ENCODE measurements at places on chromosomes 4 and X.

GRCh38 chr4:47337893-47338292 is 125.6 kb downstream of the COMMD8 start:
- no peak for DNase-seq

- DNase-seq: peak; percentile 12
These were observed 2.9 kb downstream of the OTUD4 start for GRCh38 chr4:145177511-145177905.

- no peak for DNase-seq
These were observed 127.2 kb downstream of the FNIP2 start for GRCh38 chr4:158895797-158896576.

DNA sequence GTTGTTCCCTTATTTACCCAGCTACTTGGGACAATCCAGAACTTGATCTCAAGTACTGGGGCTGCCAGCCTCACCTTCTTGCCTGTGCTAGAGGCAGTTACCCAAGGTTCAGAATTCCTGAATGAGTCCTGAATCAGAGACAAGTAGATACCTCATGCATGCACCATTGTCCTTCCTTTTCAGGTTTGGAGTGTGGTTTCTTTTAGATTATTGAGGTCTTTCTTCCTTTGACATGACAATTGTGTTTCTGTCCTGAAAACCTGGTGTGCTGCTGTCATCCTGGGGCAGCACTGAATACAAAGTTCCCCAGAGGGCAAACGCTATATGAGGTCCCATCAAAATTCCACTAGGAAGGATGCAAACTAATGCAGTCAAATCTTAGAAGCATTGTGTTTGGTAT is 3.5 kb downstream of the CXCL2 start:
- no peak for DNase-seq

GRCh38 chr4:133347409-133347808 is 198.3 kb downstream of the PCDH10 start:
- no peak for DNase-seq

DNA sequence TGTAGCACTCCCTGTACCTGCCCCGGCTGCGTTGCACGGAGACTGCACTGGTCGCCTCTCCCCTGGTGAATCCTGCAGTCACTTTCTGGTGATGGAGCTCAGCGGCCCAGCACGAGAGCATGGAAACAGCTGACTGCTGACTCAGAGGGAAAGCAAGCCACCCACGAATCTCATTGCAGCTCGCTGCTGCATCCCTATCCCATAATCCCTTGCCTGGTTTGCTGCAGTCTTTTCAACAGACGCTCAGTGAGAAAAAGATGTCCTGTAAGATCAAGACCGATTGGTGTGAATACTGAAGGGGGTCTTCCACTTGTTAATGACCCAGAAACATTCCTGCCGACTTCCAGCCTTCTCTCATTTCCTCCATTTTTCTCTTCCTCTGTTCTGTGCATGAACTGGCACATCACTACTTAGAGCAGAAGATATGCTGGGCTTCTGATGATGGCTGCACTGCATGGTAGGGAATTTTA is 52.9 kb downstream of the TRIM2 start:
- DNase-seq: peak; percentile 82

GRCh38 chr4:142671516-142671915 is 174.6 kb downstream of the INPP4B start:
- no peak for DNase-seq

DNA sequence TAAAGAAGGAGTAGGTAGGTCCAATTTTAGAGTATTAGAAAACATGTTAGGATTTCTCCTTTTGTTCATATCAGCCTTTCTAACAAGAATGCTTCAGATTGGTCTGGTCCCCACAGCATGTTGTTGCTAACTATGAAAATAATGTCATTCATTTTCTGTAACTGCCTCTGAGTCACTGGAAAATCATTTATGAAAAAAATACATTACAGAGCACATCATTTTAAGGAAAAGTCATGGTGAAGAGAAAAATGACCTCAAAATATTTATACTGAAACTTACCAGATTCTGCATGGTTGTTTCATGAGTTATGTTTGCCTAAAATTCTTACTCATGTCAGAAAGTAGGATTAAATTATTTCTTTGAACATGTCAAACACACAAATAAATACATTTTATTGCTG is 35.2 kb downstream of the DTHD1 start:
- DNase-seq: peak; percentile 68

GRCh38 chrX:7086384-7086783 is 61.1 kb upstream of the STS start:
- no peak for DNase-seq

DNA sequence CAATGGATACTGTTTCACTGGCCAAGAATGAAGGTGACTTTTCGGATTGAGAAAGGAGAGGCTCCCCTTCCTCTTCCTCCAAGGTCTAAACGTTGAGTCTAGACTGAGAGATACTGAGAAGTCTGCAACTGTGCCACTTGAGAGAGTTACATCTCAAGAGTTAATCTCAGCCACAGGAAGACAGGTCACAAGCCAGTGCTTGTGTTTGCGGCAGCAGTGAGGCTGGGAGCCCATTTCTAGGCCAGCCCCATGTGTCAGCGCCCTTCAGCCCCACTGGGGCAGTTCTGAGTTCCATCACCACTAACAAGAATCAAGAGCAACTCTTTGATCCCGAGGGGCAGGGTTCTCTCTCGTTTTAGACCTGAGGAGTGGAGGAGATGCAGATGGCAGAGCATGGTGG is 7.3 kb upstream of the SEC24D start:
- DNase-seq: no peak

- no peak for DNase-seq
These were observed 4.7 kb downstream of the LAMP2 start for GRCh38 chrX:120464411-120464810.

- DNase-seq: peak; percentile 99
These were observed 5.0 kb downstream of the LNX1 start for GRCh38 chr4:53586121-53586816.

DNA sequence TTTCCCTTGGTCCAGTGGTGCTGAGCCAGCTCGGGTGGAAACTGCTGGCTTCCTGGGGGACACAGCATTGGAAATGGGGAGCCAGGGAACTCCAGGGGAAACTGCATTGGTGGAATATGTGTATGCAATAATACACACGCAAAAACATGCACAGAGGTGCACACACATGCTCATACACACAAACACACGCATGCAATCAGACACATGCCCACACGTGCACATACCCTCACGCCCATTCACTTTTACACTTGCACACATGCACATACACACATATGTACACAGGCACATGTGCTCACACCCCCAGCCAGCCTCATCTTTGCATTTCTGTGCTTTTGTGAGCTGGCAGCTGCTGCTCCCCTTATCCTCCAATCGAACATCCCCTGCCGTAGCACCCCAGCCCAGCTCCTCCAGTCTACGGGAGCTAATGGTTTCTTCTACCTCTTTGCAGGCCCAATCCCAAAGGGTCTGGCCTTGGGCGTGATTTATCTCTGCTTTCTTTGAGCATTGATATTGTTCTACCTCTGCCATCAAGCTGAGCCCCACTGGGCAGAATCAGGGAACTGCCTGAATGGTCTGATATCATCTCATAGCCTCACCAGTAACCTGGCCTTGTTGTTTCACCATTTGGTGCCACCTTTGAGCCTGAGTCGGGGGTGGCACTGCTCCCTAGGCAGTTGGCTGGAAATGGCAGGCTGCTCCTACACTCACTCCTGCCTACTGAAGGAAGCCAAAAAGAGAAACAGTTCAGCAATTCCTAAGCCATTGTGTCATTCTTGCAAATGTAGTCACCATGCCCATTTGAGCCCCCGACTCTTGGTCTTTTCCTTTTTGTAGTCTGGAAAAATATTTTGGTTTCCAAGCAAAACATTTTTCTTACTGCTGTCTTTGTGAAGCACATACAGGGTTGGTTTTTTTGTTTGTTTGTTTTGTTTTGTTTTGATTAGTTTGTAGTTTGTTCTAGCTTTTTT is 104.4 kb upstream of the MAMLD1 start:
- peak; percentile 61 for DNase-seq

GRCh38 chr4:88549815-88550214 is 26.2 kb upstream of the PYURF start:
- no peak for DNase-seq

- no peak for DNase-seq
These were observed 98.4 kb upstream of the MAGEE2 start for GRCh38 chrX:75883446-75883845.

DNA sequence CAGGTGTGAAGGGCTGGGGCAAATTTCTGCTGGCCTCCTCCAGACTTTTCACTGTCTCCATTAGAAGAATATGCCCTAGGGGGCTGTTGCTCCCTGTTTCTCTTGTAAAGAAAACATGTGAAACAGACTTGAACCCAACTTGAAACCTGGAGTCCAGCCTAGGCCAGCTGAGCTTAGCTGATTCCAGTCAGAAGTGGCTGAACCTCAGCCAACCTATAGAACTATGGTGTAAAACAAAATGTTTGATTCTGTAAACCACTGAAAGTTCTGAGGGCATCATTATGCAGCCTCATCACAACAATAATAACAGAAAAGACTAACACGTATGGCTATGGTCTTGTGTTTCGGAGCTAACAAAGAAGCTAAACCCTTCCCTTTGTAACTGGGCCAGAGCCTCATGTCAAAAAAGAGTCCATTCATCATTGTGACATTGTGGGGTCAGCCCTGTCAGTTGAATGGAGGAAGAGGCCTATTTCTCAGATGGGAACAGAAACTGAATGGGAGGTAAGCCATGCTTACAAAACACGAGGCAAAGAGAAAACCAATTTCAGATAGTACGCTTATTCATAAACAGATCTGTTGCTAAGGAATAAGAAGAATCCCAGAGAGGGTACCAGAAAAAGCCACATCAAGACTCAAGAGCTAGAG is 34.1 kb downstream of the SETD7 start:
- no peak for DNase-seq

DNA sequence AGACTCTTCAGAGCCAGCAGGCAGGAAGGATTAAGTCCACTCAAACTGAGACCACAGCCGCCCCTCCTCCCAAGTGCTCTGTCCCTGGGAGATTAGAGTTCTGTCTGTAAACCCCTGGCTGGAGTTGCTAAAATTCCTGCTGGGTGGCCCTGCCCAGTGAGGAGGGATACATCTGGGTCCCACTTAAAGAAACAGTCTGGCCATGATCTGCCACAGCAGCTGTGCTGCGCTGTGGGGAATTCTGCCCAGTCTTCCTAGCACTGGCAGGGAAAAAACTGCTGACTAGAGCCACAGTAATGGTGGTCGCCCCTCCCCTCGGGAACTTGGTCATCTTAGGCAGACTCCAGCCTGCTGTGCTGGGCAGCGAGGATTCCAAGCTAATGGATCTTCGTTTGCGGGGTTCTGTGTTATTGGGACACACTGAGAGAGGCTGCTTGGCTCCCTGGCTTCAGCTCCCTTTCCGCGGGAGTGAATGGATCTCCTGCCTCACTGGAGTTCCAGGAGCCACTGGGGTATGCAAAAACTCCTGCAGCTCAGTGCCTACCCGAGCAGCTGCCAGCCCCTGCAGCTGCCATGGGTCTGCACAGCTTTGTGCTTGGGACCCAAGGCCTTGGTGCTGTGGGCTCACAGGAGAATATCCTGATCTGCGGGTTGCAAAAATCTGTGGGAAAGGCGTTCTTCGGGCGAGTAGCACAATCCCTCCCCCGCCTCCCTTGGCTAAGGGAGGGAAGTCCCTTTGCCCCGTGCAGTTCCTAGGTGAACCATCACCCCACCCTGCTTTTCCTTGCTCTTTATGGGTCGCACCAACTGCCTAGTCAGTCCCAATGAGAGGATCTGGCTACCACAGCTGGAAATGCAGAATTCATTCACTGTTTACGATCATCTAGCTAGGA is 15.7 kb downstream of the ZXDB start:
- no peak for DNase-seq

DNA sequence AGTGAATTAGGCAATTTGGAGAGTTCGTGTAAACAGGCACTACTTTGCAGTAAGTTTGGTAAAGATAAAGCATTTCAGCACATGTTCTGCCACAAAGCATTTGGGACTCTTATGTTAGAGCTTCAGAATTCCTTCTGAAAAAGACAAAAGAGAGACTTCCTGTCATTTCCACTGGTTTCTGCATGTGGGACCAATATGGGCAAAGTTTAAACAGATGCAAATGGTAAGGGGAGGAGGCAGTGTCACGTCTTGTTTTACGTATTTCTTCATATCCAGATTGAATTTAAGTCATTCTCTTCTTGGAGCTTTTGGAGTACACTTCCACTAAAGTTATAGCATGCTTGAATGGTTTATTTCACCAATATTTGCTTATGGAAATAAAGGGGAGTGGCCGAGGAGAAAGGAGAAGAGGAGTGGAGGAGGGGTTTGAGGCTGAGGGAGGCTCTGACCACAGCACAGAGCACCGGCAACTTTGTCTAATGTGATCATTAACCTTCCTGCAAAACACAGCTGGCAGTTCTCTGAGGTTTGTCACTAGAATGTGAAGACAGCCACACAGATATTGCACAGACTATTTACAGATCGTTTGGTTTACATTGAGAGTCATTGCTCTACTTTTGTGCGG is at the start of gene APELA:
Gene APELA (plus strand): TSS at position 479 of the 625 bp plus-strand sequence. CDS start 154 bp downstream, outside the sequence.
- DNase-seq: no peak

DNA sequence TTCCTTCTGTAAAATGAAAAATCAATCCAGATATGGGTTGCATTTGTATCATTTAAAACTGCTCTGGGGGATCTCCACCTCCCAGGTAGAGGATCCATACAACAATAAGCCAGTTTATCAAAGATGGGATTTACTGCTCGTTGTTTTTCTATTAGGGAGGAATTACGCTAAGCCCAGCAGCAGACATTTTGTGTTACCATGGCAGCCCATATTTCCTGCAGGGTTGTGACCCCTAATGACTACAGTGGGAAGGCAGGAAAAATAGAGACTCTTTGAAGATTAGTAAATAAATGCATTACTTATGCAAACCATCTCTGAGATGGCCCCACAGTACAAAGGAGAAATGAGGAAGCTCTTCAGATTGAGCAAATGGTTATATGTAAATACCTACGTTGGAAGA is 253.4 kb upstream of the GPR101 start:
- DNase-seq: no peak

GRCh38 chr4:81804849-81805248 is 333.1 kb upstream of the RASGEF1B start:
- no peak for DNase-seq

DNA sequence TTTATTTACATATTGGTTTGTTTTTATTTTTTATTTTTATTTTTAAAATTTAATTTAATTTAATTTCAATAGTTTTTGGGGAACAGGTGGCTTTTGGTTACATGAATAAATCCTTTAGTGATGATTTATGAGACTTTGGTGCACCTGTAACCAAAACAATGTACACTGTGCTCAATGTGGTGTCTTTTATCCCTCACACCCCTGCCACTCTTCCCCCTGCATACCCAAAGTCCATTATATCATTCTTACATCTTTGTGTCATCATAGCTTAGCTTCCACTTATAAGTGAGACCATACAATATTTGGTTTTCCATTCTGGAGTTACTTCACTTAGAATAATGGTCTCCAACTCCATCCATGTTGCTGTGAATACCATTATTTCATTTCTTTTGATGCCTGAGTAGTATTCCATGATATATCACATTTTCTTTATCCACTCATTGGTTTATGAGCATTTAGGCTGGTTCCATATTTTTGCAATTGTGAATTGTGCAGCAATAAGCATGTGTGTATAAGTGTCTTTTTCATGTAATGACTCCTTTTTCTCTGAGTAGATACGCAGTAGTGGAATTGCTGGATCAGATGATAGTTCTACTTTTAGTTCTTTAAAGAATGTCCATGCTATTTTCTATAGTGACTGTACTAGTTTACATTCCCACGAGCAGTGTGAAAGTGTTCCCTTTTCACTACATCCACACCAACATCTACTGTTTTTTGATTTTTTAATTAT is 157.1 kb downstream of the CPXCR1 start:
- no peak for DNase-seq

GRCh38 chr4:66372706-66373105 is 702.4 kb upstream of the EPHA5 start:
- peak; percentile 23 for DNase-seq

- peak; percentile 47 for DNase-seq
These were observed 19.1 kb downstream of the SH3BP2 start for GRCh38 chr4:2811830-2812611.
